Right ventricle myocardium inferior (tissue), 1 donor: ENCODE measurements at places on chromosomes 13 and 19. TPM values are rescaled to one million over a fixed set of nuclear protein-coding genes. Genes with fewer than 3 reads are reported as not detected.

DNA sequence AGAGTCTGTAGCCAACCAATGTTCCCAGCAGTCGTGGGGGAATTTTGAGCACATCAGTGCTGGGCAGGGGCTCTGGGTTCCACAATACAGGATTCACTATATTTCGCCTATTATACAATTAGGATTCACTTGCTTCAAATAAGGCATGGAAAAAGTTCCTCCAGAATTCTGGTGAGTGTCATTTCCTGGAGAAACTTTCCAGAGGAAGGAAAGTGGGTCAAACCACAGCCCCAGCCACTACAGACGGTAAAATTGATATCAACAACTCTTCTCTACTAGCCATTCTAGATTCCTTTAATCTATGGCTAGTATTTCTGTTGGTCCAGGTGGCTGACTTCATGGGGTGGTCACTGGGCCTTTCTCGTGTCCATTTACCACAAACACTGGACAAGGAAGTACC lies 10.5 kb downstream of the MYCBP2 start:
- no peak for DNase-seq

The LILRB5 gene
- 8.5 TPM for total RNA-seq

The ARL11 gene
- total RNA-seq, result 0.57 TPM

GRCh38 chr13:108734676-108735075 lies 105.3 kb downstream of the MYO16 start:
- no peak for DNase-seq

The AMH gene
- 0.89 TPM for total RNA-seq

The TMEM238 gene
- 0.24 TPM for total RNA-seq

The F10 gene
- total RNA-seq, result 5.2 TPM

GRCh38 chr19:18385675-18386542 lies at the start of gene GDF15:
Gene GDF15 (plus strand): TSS chr19:18386158. CDS start chr19:18386190, 32 bp downstream.
- peak; percentile 78 for DNase-seq

GRCh38 chr13:23518231-23518630 lies 52.0 kb upstream of the TNFRSF19 start:
- no peak for DNase-seq

DNA sequence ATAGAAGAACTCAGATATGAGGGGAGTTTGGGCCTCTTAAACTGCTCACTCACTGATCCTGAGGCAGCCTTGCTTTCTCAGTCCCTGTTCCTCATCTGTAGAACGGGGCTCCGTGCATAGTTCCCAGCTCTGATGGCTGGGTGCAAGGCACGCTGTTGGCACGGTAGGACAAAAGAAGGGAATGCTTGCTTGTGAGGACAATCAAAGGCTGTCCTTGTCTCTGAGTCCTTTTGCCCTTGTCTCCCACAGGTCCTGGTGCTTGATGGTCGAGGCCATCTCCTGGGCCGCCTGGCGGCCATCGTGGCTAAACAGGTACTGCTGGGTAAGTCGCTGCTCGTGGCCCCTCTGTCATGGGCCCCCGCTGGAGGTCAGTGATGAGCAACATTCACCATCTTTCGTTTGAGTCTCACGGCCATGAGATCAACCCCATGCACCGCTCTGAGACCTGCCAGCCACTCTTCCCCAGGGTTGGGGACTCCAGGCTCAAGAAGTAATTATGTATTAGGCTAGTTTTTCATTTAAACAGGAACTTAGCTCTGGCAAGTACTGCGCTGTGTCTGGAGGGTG lies 2.3 kb downstream of the RPL13A start:
- no peak for DNase-seq

DNA sequence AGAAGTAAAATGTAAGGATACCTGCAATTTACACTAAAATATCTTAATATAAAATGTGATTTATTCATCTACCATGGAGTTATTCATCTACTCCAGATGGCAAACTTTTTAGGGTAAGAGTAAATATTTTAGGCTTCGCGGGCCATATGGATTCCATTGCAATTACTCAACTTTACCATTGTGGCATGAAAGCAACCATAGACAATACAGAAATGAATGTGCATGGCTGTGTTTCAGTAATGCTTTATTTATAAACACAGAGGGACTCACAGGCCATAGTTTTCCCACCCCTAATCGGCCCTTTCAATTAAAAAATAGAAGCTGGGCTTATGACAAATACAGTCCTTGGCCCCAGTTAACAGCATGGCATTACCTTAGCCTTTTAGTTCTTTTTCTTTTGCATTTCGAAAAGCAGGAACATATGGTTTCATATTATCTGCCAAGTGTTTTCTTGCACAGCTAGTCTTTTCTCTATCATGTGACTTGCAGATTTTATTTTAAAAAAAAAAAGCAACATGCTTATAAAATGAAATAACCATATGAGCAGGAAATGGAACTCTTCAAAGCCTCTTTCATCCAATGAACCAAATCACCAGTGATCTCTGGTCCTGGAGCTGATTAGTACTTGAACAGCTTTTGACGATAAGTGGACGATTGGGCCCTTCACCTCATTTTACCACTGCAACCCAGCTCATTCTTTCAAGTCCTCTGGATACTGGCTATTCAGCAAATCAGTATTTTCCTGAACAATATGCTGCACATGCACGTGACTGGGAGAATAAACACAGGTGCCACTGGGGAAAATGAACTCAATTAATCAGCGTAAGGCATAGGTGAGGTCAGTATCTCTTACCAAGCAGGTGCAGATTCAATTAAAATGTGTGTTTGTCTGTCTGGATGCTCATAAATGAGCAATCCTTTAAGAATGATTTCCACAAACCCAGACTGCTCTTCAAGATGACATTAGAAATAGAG lies 63.9 kb downstream of the LHFPL6 start:
- no peak for DNase-seq

DNA sequence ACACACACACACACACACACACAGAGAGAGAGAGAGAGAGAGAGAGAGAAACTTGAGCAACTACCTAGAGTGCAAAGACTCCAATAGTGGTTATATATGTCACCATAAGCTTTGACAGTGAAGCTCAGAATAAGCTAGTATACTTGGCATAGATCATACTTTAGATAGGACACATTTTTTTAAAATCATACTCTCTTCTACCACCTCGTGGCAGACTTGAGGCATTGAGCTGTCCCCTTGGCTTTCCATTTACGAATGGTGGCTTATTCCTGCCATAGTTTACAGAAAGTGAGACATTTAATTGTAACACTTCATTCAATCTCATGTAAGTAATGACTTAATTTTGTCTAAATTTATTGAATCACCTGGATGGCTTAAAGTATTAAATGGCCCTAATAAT lies 108.2 kb downstream of the EDNRB start:
- DNase-seq, result no peak

The ATP12A gene
- total RNA-seq, result not detected

The NECTIN2 gene
- 41.8 TPM for total RNA-seq

DNA sequence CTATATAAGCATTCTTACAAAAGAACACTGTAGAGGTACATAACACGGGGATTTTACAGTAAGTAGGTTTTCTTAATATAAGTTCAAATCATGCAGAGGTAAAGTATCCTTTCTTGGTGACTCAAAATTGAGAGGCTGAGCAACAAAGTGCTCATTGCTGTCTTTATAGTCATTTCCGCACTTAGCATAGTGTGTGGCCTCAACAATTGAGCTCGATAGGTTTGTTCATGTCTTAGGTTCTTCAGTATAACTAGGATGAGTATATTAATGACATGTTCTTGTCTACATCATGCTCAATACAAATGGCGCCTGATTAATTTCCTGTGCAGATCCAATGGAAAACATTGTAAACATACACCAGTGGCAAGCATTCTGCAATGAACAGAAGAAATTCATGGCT lies 1.4 kb downstream of the WDFY2 start:
- no peak for DNase-seq

GRCh38 chr19:3670796-3671679 lies 29.2 kb downstream of the PIP5K1C start:
- DNase-seq, result peak; percentile 87

GRCh38 chr13:21219036-21219381 lies 42.6 kb downstream of the MRPL57 start:
- DNase-seq, result no peak

DNA sequence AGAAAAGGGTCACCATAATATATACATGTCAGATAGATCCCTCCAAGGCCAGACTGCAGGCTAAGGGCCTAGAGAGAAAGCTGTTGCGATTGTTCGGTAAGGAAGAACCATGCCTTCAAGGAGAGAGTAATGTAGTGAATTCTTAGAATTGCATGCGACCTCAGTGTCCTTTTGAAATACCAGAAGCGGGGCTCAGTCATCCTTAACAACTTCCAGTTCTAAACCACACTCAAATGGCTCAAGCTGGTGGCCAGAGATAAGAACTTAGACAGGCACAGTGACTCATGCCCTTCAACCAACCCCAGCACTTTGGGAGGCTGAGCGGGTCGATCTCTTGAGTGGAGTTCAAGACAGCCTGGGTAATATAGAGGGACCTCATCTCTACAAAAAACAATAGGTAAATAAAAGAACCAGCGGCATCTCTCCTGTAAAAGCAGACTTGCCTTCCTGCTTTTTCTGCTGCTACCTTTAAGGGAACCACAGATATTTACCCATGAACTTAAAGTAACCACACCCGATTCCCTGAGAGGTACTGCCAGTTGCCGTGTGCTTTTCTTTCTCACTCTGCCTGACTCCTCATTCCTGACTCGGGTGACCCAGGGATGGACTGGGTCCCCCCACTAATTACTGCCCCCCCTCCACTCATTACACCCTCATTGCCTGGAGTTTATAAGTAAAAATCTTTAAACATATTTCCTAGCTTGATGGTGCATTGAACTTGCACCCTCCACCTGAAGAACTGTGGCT lies 15.4 kb upstream of the SIGLEC6 start:
- no peak for DNase-seq

The LIM2 gene
- total RNA-seq, result not detected

DNA sequence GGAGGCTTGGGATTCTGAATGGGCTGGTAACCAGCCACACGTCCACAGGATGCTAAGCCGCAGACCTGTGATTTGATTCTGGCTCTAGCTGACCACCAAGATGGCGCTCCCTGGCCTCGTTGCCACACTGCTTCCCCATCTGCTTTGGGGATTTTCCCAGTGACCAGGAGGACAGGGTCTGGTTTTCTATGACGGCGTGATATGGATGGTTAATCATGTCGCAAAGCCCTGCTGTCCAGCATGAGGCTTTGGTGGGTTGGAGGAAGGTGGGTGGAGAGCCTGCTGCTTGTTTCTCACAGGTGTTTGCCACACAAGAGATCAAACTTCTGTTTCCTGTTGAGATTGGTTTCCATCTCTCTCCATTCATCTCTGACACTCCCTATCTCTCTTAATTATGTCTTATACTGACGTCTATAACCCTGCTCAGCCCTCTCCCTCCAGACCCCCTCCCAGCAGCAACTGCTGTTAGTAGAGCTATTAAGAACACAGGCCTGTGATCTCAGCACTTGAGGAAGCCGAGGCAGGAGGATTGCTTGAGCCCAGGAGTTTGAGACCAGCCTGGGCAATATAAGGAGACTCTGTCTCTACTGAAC lies 102.7 kb downstream of the SIPA1L3 start:
- no peak for DNase-seq

The ATP8B3 gene
- total RNA-seq, result 0.68 TPM

DNA sequence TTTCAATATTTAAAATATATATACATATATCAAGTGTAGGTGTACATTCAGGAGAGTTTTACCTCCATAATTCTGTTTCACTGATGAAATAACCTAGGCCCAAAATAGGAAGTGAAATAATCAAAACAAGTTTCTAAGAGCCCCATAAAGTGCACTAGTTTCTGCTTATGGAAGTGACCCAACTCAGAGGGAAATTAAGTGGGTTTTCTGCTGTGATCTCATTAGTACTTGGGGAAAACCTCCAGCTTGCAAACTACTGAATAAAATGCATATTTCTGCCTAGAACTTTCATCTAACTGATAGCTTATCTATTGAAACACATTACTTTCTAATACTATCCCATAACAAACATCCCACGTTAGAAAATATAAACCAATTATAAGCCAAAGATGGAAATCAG lies 45.4 kb upstream of the MIR17HG start:
- DNase-seq, result no peak

- DNase-seq, result no peak
Observed at GRCh38 chr13:34107806-34108205, 289.9 kb downstream of the RFC3 start.

DNA sequence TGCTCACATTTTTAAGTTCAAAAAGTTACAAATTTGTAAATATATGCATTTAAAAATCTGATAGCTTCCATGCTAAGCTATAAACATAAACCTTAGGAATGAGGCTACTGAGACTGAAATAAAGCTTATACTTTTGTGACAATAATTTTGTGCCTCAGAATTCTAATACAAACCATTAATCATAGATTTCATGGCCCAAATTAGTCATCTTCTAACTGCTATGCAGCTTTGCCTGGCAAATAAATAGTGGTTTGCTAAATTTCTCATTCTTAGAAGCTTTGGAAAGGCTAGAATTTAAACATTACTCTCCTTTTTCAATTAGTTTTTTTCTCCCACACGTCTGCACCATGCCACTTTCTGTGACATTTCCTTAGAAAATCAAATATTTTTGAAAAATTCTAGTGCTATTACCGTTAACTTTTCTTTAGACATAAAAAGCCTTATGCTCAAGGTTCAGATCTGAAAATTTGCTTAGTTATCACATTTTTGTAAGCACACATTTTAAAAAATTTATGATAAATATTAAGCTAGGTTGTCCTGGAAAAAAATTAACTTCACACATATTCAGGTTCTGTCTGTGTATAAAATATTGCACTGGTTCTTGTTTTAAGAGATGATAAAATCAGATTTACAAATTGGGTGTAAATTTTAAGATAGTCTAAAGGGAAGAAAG lies 46.9 kb downstream of the FNDC3A start:
- no peak for DNase-seq

GRCh38 chr13:112958127-112958989 lies 10.7 kb upstream of the MCF2L start:
- peak; percentile 53 for DNase-seq

GRCh38 chr19:4345342-4346019 lies 2.1 kb downstream of the MPND start:
- DNase-seq, result peak; percentile 45

- DNase-seq, result no peak
Observed at GRCh38 chr19:50518091-50519005, 4.6 kb upstream of the ASPDH start.

The CHST8 gene
- total RNA-seq, result 0.27 TPM

DNA sequence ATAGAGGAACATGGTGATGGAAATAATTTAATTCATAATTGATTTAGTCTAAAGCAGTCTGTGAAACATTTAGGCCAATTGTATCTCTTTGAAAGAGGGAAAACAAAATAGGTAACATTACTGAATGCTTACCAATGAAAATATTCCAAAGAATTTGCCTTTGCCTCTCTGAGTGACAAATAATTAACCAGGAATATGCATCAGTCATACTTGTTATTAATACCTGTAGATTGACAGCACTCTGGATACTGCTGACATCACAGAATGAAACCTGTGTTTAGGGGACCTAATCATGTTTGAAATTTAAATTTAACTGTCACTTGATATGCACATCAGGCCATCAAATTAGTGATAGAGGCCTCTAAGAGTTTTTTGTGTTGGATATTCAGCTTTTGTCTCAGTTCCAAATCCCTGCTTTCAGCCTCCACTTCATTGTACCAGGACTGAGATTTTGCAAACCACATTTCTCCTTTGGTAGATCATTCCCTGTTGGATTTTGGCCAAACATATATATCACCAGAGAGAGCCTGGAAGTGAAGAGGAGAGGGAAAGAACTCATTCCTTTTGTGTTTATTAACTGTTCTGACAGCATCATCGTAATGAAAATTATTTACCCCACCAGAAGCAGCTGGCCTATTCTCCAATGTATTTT lies 64.8 kb upstream of the KLHL1 start:
- DNase-seq, result no peak
